GM12865 (cell line): ENCODE measurements at places on chromosomes 7 and 10.
A peak's percentile ranks its signal among the peaks of the same experiment; 100 is the strongest.

- DNase-seq, result no peak
Observed at GRCh38 chr7:87498893-87499292, 23.4 kb upstream of the ABCB4 start.

- DNase-seq, result no peak
Observed at GRCh38 chr7:28456044-28456443, 43.7 kb downstream of the CREB5 start.

DNA sequence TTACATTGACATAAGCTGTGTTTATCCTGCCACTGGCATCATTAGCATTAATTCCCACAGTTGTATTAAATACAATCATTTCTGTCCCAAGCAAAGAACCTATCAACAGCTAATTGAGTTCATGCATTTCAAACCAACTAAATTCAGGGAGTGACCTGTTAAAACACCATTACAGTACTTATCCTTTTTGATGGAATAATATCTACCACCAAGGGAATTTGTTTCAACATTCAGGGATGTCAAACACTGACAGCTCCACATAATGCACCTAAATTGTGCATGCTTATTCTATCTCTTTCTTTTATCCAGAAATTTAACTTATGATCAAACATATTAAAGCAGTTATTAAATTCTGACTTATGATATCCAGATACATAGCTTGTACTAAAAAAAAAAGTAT is 136.8 kb downstream of the NSUN6 start:
- DNase-seq, result no peak

DNA sequence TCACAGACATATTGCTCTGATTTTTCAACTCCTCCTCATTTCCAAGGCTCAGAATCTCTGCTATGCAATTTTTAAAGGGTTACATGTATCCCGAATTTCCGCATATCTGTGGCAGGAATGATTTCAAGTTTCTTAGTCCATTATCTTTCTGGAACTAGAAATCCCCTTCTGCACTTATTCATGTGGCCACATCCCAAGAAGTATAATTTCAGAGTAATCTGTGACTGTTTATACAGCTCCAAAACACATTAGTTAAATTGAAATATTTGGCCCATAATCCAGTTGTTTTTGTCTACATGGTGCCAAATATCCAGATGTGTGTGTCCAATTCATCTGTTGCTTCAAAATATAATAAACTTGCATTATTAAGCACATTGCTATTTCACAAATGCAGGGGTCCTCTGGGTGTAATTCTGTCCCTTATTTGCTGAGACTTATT is 271.2 kb downstream of the ARHGAP12 start:
- no peak for DNase-seq

GRCh38 chr7:128391805-128392204 is 18.0 kb downstream of the IMPDH1 start:
- no peak for DNase-seq

DNA sequence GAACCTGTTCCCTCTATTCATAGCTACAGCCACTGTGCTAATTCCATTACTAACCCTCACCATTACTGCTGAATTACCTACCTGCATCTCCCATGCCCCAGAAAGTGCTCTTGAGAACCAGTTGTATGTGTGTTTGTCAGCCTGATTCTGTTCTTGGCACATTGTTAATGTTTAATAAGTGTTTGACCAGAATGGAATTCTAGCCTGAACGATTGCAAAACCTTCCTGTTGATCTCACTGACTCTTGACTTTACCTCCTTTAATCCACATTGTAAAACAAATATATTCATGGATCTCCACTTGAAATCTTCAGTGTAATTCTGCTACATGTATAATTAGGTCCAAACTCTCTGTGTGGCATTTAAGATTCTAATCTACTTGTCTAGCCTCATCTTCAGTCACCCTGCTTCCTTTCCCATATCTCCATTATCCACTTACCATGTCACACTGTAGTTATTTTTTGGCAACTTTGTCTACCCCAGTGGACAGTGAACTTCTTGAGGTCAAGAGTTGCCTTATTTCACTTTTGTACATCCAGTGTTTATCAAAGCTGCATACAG is 4.9 kb downstream of the ZNF277 start:
- no peak for DNase-seq

DNA sequence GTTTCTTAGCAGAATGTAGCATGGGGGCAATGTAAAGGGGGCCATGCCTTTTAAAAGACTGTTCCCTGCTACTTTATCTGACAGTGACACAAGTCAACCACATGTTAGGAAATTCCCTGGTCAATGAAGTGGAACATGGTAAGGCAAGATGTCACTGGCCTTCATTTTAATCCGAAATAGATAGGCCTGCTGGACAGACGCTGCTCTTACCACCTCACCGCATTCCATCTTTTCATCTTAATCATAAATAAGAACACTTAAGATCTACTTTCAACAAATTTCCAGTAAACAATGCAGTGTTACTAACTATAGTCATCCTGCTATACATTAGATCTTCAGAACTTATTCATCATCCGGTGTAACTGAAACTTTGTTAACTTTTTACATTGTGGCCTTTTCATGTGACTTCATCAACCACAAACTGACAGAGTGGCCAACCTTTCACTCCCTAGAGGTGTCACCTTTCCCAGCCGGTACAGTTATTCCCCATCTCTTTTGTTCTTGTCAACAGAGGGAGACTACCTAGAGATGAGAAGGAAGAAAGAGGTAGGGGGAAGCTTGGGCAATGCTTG is 15.6 kb downstream of the ASB4 start:
- peak; percentile 78 for DNase-seq

DNA sequence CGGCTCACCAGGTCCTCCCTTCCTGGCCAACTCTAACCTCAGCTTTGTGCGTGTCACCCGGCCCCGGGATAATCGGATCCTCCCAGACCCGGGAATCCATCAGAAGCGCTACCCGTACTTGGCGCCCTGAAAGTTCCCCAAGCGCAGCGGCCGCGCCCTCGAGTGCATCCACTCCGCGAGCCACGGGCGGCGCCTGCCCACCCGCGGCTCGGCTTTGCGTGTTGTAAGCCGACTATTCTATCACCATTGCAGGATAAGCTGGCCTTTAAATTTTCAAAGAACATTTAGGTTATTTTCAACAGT is 35.7 kb upstream of the EBLN1 start:
- no peak for DNase-seq

GRCh38 chr10:112343056-112343806 is 30.7 kb upstream of the ACSL5 start:
- no peak for DNase-seq

GRCh38 chr10:78764436-78764835 is 304.3 kb upstream of the ZMIZ1 start:
- no peak for DNase-seq

DNA sequence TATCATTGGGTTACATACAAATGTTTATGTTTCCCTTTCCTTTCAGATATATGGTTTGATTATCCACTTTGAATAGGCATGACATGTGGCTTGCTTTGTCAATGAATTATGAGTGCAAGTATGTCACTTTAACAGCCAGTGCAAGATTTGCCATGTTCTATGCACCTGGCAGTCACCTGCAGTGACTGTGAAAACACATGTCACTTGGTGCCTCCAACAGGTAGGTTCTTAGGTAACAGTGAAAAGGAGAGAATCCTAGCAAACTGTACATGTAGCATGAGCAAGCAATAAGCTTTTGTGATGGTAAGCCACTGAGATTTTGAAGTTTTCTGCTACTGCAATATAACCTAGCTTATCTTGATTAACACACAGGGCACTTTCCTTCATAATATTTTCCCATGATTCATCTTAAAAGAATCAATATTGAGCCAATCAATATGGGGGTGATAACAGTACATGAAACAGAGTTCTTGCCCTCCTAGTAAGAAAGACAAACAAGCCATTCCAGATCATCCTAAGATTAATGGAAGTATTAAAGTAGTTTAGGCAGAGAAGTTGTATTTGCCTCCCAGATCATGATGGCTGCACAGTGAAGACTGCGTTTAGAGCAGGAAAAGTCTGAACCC is 7.9 kb upstream of the RALA start:
- no peak for DNase-seq

DNA sequence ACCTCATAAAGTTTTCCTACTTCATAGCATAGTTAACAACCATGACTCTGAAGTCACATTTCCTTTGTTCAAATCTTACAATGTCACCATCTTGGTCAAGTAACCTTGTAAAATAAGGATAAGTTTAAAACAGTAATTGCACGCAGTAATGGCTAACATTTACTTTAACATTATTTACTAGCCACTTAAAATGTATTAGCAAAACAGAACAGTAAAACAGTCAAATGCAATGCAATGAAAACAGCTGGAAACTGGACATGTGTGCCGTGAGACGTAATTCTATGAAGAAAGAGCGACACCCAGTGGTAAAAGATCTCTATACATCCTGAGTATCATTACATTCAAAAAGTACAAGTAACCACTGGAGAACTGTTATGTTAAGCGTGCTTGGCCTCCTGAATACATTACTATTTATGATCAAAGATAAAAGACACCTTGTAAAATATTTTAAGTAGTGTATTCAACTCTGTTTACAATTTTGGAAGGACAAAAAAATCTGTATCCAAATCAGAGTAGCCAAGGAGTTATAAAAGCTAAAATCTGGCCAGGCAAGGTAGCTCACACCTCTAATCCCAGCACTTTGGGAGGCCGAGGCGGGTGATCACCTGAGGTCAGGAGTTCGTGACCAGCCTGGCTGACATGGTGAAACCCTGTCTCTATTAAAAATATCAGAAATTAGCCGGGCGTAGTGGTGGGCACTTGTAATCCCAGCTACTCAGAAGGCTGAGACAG is 27.2 kb downstream of the ATE1 start:
- peak; percentile 68 for DNase-seq

- DNase-seq, result no peak
Observed at GRCh38 chr10:132059760-132060508, 5.8 kb upstream of the JAKMIP3 start.

GRCh38 chr7:23713285-23714149 is 3.5 kb downstream of the STK31 start:
- DNase-seq, result no peak

DNA sequence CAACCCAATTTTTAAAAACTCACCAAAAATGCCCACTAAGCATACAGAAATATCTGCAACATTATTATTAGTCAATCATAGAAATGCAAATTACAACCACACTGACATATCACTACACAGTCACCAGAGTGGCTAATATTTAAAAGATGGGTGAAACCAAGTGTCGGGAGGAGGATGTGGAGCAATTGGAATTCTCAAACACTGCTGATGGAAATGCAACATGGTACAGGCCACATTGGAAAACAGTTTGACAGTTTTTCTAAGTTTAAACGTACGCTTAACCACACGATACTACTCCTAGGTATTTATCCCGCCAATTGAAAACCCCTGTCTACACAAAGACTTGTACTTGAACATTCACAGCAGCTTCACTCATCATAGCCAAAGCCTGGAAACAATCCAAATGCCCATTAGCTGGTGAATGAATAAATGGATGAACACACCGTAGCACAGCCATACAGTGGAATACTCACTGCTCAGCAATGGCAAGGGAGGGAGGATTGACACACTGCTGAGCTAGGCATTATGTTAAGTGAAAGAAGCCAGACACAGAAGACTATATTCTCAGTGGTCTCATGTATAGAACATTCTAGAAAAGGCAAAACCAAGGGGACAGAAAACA is 16.3 kb downstream of the GCK start:
- DNase-seq, result no peak

GRCh38 chr10:131885391-131886165 is 15.2 kb upstream of the PPP2R2D start:
- peak; percentile 69 for DNase-seq

DNA sequence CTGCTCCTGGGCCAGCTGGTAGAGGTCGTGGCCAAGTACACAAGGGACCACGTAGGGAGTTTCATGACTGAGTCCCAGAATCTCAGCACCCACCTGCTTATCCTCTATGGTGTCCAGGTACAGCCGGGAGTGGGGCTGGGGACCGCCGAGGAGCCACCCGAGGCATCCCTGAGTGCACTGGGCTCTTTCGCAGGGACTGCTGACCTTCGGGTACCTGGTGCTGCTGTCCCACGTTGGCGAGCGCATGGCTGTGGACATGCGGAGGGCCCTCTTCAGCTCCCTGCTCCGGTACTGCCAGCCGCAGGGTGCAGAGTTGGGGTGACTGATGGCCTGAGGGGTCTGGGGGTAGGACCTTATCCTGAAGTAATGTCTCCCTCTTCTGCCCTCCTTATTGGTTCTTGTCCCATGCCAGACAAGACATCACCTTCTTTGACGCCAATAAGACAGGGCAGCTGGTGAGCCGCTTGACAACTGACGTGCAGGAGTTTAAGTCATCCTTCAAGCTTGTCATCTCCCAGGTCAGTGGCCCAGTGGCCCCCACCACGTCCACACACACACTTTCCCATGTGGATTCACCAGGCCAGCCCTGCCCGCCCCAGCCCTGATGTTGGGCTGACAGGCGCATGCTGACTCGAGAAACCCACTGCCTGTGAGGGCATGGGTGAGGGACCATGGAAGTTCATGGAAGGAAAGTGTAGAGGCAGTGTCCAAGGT is 6.2 kb downstream of the ABCB8 start:
- no peak for DNase-seq

- DNase-seq, result no peak
Observed at GRCh38 chr10:130655313-130656186, 519.4 kb downstream of the GLRX3 start.

- DNase-seq, result peak; percentile 65
Observed at GRCh38 chr10:117442944-117443685, 67.9 kb upstream of the PDZD8 start.

- peak; percentile 82 for DNase-seq
Observed at GRCh38 chr10:16585103-16585502, 63.4 kb upstream of the C1QL3 start.

DNA sequence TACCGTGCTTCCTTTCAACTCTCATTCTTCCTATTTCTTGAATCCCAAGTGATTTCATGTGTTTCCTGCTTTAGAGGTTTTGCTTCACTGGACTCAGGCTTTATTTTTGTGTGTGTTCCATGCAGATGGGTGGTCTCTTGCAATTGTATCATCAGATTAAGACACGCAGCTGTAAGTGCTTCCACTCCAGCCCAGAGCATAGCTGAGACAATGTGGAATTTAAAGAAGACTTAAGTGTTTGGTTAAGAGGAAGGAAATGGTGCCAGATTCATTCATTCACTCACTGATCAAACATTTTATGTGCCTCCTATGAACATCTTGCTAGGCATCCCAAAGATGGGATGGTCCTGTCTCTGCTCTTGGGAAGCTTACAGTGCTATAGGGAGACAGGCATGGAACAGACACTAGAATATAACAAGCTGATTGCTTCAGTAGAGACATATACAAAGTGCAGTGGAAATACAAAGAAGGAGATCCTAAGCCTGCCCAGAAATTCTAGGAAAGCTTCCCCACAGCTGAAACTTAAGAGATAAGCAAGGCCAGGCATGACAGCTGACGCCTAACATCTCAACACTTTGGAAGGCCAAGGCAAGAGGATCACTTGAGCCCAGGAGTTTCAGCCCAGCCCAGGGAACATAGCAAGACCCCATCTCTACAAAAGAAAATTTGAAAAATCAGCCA is 46.1 kb upstream of the LRRC17 start:
- DNase-seq, result no peak

- no peak for DNase-seq
Observed at GRCh38 chr10:48460182-48460581, 144.7 kb downstream of the ARHGAP22 start.

- peak; percentile 4 for DNase-seq
Observed at GRCh38 chr10:25068152-25069058, 52.0 kb downstream of the THNSL1 start.
